ENCODE measurements at places on chromosomes 3 and 15.
A peak's percentile ranks its signal among the peaks of the same experiment; 100 is the strongest.

DNA sequence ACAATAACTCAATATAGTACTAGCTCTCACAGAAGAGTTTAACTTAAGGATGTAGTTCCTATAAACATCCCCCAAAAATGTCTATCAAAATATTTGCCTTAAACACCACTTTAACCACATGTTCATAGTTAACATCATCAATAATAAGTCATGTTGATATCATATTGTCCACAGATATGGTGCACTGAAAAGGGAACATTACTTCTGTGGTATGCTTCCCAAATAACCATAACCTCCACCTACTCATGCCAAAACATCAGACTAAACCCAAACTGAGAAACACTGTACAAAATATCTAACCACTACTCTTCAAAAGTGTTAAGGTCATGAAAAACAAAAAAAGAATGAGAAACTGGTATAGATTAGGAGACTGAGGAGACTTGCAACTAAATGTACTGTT, 32.9 kb downstream of the SLC4A7 start:
- no peak for DNase-seq

DNA sequence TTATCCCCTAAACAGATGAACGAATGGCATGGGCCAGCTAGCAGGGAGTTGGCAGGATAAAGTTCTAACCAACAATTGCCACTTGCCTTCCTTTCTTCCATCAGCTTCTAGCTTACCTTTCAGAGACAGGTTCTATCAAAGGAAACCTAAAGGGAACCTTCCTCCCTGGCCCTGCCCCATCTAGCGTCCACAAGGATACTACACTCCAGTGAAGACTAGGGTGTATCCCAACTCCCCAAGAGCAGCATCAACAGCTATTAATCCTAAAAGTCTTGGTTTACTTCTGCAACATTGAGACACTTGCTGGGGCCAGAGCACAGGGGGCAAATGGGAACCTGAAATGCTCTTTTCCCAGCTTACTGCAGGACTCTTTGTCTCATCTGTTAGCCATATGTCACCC, 37.0 kb upstream of the TMC3 start:
- no peak for DNase-seq

DNA sequence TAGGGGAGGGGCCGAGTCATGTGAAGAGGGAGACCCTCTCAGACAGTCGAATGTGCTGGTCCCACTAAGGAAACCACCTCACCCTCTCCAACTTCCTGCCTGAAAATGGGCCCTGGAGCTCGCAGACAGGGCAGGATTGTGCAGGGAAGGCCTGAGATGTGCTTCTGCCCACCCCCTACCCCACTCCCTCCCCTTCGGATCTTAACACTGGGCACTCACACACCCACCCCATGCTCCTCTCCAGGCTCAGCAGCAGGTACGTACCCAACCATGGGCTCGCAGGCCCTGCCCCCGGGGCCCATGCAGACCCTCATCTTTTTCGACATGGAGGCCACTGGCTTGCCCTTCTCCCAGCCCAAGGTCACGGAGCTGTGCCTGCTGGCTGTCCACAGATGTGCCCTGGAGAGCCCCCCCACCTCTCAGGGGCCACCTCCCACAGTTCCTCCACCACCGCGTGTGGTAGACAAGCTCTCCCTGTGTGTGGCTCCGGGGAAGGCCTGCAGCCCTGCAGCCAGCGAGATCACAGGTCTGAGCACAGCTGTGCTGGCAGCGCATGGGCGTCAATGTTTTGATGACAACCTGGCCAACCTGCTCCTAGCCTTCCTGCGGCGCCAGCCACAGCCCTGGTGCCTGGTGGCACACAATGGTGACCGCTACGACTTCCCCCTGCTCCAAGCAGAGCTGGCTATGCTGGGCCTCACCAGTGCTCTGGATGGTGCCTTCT, 20.0 kb downstream of the ATRIP start:
- DNase-seq: no peak

DNA sequence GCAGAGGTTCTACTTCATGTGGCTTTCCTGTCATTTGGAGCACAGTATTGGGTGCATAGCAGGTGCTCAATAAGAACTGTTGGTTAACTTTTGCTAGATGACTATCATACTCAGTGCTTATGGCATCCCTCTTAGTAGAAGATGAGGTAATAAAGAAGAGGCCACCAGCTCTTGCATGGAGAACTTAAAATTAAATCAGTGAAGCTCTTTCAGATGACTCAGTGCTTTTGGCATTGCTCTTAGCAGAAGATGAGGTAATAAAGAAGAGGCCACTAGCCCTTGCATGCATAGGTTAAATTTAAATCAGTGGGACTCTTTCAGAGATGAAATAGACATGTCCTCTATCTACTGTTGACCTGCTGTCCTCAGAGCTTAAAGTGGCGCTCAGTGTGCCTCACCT, 109.4 kb upstream of the FGF7 start:
- no peak for DNase-seq

DNA sequence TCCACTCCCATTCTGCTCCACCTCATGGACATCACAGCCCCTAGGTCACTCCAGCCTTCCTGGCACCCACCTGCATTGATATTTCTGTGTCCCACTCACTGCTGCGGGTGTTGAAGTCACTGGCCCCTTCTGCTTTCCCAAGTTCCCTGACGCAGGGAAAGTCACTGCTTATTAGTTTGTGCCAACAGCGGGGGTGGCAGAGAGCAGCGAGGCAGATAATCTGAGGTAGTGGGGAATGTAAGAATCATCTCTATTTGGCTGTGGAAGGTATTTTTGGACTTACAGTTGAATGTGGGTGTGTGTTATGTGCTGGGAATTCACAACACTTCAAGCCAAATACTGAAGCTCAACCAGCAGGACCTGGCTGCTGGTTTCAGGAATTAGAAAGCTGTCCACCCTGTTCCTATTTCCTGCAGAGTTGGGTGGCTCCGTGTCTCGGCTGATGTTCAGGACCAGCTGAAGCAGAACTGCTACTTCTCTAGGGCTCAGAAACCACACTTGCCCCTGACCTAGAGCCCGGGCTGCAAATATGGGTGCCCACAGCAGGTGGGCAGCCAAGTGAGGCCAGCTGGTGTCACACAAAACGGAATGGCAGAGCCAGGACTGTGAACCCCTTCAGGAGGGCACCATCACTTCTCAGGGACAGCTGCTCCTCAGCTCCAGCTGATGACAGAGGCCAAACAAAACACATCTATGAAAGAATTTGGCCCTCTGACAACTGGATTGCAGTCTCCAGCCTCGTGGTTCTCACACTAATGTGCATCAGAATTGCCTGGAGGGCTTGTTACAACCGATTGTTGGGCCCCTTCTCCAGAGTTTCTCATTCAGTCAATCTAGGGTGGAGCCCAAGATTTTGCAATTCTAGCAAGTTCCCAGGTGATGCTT, 57.7 kb downstream of the SEMA5B start:
- DNase-seq: no peak

- DNase-seq: peak; percentile 27
These were observed 172.7 kb upstream of the CTNNB1 start for GRCh38 chr3:41026394-41027177.

GRCh38 chr3:134197681-134198261, 52.9 kb downstream of the RYK start:
- DNase-seq: no peak

- DNase-seq: no peak
These were observed 243.3 kb downstream of the ZNF621 start for GRCh38 chr3:40768046-40768445.

- no peak for DNase-seq
These were observed 20.3 kb upstream of the MAP3K13 start for GRCh38 chr3:185342459-185343174.

GRCh38 chr3:130430266-130430665, 84.8 kb downstream of the COL6A5 start:
- DNase-seq: no peak

DNA sequence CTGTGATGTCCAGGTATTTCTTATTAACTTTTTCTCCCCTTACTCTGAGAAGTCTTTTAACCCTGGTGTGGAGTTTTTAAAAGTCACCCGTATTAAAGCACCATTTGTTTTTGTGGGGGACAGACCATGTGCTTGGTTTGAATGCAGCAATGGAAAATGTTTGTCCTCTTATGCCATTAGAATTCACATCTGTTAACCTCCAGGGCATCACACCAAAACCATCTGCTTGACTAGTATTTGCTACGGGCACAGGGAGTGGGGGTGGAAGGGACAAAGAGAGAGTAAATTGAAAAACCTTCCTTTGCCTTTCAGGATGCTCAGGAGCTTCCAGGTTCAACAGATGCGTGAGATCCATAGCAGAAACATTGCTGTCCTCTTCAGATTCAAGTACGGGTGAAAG, 61.4 kb upstream of the GOLGA8B start:
- no peak for DNase-seq

DNA sequence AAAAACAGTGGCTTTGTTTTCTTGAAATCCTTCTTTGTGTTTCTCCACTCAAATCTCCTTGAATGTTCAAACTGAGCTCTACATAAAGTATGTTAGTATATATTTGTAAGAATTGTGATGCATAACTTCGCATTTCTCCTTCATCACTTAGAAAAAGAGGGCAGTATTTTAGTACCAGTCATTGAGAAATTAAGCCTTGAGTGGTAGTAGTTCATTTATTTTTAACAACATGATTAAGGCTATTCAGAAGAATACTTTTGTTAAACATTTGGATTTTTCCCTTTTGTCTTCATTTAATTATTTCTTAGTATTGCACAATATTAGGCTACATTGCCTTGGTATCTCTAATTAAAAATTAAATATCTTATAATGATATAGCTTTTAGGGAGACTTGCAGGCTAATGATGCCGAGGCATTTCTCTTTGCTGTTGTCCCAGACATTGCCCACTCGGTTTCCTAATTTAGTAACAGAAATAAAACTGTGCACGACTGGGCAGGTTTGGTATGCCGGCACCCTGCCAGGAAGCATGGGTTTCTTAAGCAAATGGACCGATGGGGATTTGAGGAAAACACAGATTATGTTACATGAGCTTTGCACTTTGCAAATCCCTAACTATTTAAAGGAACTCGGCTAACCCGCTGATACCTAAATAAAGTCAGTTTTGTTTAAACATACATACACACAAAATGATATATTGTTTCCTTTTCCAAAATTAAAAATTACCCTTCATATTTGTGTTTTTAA, 54.7 kb downstream of the LRRC28 start:
- DNase-seq: no peak

GRCh38 chr3:65343736-65344135, 655.9 kb upstream of the ADAMTS9 start:
- DNase-seq: no peak

DNA sequence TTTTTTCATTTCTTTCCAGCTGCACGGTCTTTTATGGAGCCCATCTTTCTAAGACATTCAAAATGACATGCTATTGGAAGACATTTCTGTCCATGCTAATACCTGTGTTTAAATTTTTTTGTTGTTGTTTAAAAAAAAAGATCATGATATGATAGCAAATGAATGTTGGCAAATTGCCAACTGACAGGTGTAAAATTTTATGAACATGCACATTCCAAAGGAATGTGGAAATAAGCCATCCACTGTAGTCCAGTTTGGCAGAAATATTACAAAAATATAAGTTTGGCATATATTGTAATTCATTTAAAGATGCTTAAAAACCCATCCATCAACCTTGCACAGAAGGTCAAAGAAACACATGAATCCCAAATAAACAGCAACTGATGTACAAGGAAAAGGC, 75.6 kb upstream of the WNT5A start:
- DNase-seq: no peak

GRCh38 chr3:180612364-180612763, 10.4 kb downstream of the TTC14 start:
- DNase-seq: no peak

DNA sequence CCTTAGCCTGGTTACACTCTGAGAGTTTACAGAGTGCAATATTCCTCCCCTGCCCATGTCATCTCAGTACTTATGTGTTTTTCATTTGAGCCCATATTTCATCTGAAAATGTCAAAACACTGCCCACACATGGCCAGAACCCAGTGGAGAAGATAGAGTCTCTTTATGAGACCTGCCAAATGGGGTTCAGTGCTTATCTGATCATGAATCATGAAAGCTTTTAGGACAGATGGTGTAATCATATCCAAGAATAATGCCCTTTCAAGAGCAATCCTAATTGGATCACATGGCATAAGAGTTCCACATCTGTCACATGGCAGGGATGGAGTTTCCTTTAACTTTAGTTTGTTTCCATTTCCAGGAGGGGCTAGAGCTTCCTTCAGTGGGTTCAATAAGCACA, 77.2 kb upstream of the AGBL1 start:
- DNase-seq: no peak

DNA sequence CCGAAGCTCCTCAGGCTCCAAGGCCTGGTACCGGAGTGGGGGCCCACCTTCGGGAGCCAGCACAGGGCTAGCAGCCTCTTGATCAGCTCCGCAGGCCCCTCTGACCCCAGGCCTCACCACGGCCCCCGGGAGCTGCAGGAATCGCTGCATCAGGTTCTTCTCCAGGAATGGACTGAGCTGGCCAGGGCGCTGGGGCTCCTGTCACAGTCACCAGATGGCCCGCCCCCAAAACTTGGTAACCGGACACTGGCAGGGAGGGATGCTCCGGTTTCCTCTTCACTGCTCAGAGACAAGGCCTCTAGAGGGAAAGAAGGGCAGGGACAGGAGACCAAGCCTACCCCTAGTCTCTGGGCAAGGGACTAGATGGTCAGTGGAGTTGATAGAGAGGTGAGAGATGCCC, 9.9 kb downstream of the AP3B2 start:
- DNase-seq: no peak

GRCh38 chr15:62568004-62568403, 402.9 kb upstream of the C2CD4B start:
- no peak for DNase-seq

DNA sequence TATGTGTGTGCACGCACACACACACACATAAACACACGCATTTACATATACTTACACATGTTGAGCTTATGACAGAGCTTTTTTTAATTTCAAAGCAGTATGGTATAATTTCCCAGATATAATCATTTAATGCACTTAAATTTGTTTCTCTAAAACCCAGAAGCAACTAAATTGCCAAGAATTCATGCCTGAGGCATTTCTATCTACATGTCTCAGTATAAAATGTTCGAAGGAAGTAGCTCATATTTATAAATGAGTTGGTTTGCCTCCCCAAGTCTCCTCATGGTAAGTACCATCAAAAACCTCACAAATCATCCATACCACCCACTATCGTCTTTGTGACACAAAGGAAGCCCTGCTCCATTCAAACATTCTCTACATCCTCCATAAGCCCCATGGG, 130.6 kb downstream of the RPL22L1 start:
- no peak for DNase-seq

DNA sequence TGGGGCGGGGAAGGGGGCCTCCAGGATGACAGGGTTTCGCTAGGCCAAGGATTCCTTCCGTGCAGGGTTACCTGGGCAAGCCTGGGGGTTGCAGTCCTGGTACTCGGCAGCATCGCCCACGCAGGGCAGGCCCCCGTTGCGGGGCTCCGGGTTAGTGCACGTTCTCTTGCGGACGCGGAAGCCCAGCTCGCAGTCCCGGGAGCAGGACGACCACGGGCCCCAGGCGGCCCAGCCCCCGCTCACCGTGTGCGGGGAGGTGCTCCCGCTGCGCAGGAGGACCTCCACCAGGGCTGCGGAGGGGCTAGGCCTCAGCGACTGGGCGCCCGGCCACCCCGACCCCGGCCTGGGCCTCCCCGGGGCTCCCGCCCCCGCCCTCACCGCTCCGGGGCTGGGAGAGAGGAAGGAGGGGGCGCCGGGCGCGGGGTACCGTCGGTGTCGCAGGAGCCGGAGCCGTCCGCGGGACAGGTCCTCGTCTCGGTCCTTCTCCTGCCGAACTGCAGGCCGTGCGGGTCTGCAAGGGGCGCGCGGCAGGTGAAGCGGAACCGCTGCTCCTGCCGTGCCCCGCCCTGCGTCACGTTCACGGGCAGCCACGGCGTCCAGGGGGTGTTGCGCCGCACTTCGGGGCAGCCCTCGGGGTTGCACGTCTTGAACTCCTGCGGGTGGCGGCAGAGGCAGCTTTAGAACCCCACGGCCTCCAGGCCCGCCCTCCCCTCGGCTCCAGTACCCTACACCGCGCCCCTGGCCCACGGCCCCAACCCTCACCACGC, 114.6 kb downstream of the SEMA5B start:
- no peak for DNase-seq
